T-helper 9 cell (primary cell): ENCODE measurements at places on chromosomes 5 and 9.

DNA sequence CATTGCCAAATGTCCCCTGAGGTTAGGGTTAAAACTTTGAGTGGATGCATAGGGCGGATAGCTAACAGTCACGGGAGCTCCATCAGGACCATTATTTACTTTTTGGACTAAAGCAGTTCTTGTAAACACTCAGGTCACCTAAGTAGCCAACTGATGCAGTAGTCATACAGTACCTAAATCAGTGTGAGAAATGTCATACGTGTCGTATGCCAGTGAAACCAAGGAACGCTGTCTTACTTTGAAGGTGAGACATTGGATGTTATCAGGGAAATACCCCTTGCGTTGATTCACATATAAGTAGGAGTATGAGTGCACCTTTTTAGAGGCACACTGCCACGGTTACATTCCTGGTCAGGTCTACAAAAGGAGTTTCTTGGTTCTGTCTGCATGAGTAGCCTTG lies 101.9 kb downstream of the LNPEP start:
- DNase-seq = no peak

GRCh38 chr9:86659413-86660046 lies 287.8 kb downstream of the GAS1 start:
- no peak for DNase-seq

- DNase-seq = no peak
Measured at GRCh38 chr5:80759866-80760577, 105.2 kb upstream of the DHFR start.

- DNase-seq = no peak
Measured at GRCh38 chr5:42982107-42982622, 58.0 kb downstream of the ANXA2R start.

DNA sequence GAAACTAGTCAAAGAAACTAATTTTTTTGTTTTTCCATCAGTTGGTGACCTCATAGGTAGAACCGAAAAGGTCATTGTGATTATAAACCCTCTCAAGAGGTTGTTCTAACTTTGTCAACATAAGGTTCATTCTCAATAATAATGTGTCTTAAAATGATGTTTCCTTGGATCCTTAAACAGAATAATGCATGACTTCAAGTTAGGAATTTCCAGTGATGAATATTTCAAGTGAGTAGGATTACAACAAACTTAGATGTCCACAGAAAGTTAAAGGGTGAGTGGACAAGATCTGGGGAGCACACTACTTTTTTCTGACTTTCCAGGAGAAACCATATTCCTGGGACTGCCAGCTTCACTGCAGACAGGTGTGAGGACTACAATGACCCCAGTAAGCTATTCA lies 239.0 kb upstream of the PTGER4 start:
- no peak for DNase-seq

DNA sequence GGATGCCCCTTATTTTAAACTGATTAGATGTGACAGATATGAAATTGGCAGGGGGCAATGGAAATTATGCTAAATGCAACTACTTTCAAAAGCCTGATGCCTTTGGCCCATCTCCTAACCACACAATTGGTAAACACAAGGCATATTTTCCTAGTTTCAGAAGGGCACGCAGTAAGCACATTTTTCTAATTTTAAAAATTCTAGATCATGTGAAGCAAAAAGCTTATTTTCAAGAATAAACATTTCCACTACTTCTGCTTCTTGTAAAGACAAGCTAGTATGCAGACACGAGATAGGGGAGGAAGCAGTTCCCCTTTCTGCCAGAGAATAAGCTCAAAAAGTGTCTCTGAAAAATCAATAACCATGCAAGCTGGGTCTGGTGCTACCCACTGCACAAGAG lies 67.7 kb downstream of the ABCA1 start:
- DNase-seq = no peak

- no peak for DNase-seq
Measured at GRCh38 chr5:65204966-65205365, 276.8 kb downstream of the ADAMTS6 start.

DNA sequence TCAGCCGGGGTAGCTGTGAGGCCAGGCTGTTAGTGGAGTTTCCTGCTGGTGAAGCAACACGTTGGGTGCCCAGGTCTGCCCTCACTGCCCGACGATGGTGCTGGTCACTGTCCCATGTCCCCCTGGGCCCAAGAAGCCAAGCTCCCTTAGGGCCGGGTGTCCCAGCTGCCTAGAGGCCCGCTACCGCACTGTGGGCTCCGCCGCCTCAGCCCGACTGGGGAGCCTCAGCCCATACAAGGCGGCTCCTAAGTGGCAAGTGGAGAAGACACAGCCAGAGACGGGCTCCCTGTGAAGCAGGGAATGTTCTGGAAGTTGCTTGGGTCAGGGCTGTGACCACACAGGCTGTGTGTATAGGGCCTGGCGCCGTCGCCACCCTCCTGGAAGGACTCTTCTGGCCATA lies 96.9 kb downstream of the RXRA start:
- no peak for DNase-seq

GRCh38 chr9:71279151-71279739 lies 157.8 kb upstream of the TRPM3 start:
- no peak for DNase-seq

- no peak for DNase-seq
Measured at GRCh38 chr5:32195265-32195664, 21.1 kb upstream of the GOLPH3 start.

DNA sequence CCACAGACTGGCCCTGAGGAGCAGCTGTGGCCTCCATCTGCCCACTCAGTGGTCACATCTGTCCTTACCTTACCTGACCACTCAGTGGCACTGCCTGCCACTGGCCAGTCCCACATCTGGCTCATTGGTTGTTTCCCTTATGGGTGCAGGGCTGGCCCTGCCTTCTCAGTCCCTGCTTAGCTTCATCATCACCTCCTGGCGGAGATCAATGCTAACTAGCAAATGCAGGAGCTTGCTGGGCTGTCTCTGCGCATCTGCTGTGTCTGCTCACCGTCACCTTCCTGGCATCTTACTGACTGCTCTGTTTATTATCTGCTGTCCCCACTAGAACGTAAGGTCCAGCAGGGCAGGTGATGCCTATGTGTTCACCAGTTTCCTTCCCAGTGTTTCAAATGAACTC lies 356.9 kb downstream of the SEMA5A start:
- no peak for DNase-seq

GRCh38 chr9:127225801-127226625 lies 38.6 kb upstream of the GARNL3 start:
- DNase-seq = no peak

DNA sequence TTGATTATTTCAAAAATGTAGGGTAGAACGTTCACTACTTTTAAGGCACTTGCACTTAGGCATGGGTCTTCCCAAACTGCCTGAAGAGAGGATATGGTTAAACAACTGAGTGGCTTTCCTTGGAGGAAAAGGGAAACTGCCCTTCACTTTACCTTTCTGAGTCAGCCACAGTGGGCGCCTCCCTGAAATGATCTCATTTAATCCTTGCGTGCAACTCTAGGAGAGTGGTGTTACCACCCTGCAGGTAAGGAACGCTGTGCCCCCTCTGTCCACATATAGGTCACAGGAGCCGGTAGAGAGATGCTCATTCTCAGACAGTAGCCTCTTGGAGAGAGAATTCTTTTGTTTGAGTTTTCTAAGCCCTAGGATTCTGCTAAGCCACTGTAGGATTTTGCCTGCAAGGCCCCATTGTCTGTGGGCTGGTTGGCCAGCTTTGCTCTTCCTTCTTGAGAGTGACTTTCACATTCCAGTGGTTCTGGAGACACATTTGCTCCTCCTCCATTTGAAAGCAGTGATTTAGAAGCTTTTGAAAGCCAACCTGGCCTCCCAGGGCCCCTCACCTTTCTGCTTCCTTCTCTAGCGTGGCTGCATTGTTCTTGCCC lies 110.3 kb upstream of the CTSL start:
- no peak for DNase-seq

- no peak for DNase-seq
Measured at GRCh38 chr5:5616247-5616895, 193.9 kb downstream of the ICE1 start.

DNA sequence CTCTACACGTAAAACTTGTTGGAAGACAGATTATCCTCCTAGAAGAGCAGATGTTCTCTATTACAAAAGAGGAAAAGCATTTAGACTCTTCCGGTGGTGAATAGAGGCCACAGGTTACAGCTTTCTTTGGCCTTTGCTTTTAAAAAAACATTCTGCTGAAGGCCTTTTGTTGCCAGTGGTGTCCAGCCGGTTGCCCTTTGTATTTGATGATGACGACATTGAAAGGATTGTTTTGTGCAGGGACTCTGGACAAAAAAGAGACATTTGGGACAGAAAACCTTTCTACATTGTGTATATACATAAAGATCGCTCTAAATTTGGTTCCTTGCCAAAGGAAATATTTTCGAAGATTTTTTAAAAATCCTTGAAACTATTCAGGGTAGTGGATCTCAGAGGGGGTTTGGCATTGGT lies 180.3 kb downstream of the C9orf152 start:
- DNase-seq = no peak

GRCh38 chr5:102583276-102584124 lies 84.7 kb upstream of the SLCO6A1 start:
- no peak for DNase-seq

GRCh38 chr5:73966451-73966850 lies 340.5 kb downstream of the ARHGEF28 start:
- DNase-seq = no peak

DNA sequence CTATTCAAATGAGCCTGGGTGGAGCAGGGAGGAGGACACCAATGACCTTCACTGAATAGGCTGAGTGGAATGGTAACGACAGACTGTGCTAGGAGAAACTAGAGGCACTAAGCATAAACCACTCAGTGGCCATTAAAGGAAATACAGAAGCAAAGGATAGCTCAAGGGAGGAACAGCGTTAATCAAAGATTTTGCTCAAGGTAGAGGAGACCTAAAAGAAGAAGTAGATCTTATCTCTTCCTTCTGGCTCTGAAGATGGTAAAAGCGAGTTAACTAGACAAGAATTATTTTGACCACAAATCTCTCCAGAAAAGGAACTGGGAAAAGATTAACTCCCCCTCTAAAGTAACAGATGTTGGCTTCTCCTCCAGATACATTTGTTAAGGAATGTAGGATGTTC lies 299.6 kb downstream of the EPB41L4A start:
- DNase-seq = no peak

GRCh38 chr5:93151896-93152295 lies 429.1 kb downstream of the NR2F1-AS1 start:
- DNase-seq = no peak

DNA sequence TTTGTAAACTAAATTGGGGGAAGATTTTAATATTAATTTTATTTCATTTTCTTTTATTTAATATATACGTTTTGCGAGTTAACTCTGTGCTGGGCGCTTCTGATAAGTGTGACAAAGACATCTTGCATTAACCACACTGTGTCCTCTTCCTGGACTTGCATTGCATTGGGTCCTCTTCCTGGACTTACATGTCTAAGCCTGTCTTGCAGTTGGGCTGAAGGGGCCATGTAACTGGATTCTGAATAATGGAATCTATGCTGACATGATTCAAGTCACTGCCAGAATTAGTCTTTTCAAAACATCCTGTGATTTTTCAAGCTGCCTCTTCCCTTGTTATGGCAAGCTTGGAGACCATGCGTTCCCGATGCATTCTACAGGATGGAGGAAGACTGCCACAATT lies 122.6 kb downstream of the TRIM32 start:
- no peak for DNase-seq

- DNase-seq = no peak
Measured at GRCh38 chr5:77492653-77493000, 511 bp upstream of the WDR41 start.

DNA sequence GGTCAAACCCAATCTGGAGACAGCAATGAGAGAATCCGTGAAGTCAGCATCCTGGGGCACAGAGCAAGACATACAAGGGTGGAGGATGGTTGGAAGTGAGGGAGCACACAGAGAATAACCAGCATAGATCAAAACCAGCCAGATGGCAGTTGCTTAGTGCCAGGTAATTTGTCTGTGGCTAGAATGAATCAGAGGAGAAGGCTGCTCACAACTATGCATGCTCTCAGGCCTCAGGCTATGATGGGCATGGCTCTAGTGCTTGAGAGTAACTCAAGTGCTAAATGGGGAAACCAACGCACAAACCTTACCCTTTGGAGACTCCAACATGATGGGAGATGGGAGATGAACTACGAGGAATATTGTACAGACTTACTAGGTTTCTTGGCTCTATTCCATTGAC lies 160.8 kb downstream of the DMRT2 start:
- DNase-seq = no peak

GRCh38 chr5:127785098-127785927 lies 82.1 kb downstream of the CCDC192 start:
- no peak for DNase-seq

DNA sequence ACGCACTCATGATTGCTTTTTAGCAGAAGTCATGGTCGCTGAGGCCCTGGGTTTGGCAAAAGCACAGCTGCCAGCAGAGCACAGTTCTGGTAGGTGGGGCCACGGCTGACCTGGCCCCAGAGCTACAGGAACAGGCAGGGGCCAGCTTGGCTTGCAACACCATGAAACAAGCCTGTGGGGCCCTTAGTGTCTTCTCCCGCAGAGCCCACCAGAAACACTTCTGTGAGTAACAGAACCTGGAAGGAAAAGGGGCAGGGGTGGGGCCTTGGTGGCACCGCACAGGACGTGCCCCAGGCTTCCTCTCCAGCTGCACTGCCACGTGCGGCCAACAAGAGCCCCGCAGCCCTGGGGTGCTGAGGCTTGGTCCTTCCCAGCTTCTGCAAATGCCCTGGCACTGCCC lies 4.8 kb downstream of the ASB6 start:
- no peak for DNase-seq

GRCh38 chr9:34338665-34339385 lies 9.5 kb downstream of the NUDT2 start:
- no peak for DNase-seq

- no peak for DNase-seq
Measured at GRCh38 chr5:66438696-66439095, 157.5 kb upstream of the MAST4 start.

- DNase-seq = no peak
Measured at GRCh38 chr9:69535911-69536310, 136.3 kb downstream of the APBA1 start.

- DNase-seq = no peak
Measured at GRCh38 chr5:127919006-127919796, 164.4 kb upstream of the SLC12A2 start.

DNA sequence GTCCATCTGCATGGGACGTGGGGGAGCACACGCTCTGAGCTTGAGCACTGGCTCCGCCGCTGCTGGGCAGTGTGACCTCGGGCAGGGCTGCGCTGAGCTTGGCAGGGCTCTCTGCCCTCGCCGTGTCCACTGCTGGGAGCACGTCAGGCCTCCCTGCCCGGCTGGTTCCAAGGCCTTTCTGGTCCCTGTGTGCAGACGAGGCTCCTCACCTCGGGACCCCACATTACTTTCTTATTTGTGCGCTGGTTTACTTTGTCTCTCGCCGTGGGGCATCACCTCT lies 43.9 kb downstream of the RXRA start:
- DNase-seq = no peak

DNA sequence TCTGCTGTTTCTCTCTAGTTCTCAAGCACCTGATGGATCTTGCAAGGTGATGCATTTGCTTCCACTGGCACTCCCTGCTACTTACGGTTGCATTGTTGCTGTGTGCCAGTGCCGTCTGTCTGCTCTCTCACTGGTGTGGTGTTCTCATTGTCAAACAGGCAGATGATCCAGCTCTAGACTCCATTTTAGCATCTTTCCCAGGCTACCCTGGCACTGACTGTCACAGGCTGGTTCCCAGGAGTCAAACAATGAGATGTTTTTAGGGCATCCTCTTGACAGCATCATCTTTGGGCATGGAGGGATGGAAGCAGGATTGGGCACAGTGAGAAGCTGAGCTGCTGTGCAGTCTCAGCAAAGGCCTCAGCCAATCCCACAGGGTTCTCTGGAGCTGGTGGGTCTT lies 12.9 kb downstream of the MTRR start:
- DNase-seq = no peak

GRCh38 chr9:15059003-15059402 lies 148.8 kb upstream of the FREM1 start:
- no peak for DNase-seq

GRCh38 chr5:177064500-177065277 lies 22.0 kb upstream of the FGFR4 start:
- DNase-seq = no peak
